ENCODE measurements at places on chromosomes 13 and 19.

- no peak for DNase-seq
Observed at GRCh38 chr13:53382008-53382407, 353.4 kb downstream of the OLFM4 start.

DNA sequence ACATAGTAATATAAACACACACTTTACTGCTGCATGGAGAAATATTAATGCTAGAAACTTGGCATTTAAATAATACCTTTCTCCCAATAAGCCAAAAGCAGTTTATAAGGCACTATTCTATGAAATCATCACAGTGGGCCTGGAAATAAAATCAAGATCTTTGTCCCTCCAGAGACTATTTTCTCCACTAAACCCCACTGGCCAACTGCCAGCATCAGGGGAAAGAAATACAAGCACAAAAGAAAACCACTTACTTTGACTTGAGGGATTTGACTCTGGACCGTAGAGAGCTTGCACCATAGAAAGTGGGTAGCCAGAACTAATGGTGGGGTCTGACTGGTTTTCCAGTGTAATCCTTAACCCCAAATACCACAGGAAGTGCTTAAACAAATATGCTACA is 71.9 kb downstream of the DCLK1 start:
- DNase-seq: no peak

DNA sequence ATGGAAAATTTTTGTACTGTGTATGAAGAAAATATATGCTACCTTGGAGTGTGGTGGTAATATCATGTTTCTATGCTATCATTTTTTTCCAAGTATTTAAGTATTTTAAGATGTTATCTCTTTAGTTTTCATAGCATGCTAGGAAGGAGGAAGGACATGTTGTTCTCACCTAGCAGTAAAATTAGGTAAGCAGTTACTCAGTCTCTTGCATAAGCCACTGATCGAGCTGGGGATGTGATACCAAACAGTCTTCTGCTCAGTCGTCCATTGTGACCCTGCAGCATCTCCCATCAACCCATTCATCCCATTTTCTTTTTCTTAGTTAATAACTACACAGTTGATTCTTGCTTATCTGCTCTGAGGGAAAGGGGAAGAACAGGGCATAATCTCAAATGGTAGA is 130.6 kb downstream of the KLF5 start:
- DNase-seq: no peak

DNA sequence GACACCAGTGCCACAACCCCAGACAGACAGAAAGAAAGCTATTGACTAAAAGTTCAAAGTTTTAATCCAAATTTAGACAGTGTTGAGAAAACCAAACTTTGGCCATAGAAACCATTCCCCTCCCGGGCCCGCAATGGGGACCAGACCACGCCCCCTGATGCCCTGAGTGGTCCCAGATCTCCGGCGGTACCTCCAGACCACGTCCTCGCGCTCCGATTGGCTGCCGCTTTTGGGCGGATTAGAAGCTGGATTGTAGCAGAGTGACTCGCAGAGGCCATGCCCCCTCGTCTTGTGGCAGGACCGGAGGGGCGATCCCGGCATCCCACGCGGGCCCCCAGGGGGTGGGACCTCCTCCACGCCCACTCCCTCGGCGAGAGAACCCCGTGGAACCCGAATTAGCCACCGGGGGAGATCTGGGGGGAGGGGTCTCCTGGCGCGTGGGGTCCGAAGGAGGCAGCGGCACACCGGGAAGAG is 797 bp upstream of the HSD17B14 start:
- DNase-seq: peak; percentile 84

GRCh38 chr19:2235381-2236063 is 607 bp downstream of the PLEKHJ1 start:
- no peak for DNase-seq

GRCh38 chr13:77907666-77908341 is 10.8 kb downstream of the EDNRB start:
- no peak for DNase-seq

DNA sequence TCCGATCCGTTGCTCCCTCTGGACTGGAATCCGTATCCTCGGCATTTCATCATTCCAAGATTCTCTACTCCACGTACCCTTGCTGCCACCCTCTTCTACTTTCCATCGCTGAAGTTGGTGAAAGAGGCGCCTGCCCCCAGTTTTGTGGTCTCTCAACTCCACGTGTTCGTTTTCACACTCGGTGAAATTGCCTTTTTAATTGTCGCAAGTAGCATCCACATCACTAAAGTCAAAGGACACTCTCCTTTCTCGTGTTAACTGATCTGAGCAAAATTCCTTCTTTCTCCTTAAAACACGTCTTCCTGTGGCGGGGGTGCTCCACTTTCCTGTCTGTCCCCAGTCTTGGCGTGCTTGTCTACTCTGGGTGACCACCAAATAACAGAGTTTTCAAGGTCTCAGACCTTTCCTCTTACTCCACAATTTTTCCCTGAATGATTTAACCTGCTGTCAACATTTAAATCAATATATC is 1.1 kb upstream of the TMTC4 start:
- no peak for DNase-seq

- peak; percentile 41 for DNase-seq
Observed at GRCh38 chr19:48480183-48480557, 11.0 kb downstream of the CYTH2 start.

GRCh38 chr19:49876422-49877019 is 634 bp downstream of the AKT1S1 start:
- DNase-seq: peak; percentile 99

GRCh38 chr13:44425041-44425814 is 51.6 kb downstream of the SERP2 start:
- no peak for DNase-seq

DNA sequence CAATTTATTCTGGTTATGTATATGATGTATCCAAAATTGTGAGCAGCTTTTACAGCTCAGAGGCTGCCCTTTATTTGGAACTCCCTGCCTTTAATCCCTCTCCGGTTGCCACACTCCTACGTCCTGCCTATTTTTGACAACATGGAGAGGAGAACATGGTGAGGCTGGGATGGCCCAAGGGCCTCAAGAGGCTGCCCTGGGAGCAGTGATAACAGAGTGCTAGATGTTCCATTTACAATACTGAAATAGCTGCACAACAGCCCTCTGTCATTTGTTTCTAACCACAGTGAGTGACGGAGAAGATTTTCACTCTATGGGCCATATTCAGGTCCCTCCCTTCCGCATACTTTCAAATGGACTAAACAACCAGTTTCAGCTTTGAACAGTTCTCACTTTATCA is 33.4 kb downstream of the STARD13 start:
- no peak for DNase-seq

GRCh38 chr13:102580552-102581169 is 16.1 kb upstream of the TPP2 start:
- peak; percentile 74 for DNase-seq

Measured in AG10803 (cell line).